ENCODE measurements at places on chromosomes 2 and 18.

- no peak for DNase-seq
Observed at GRCh38 chr2:23657371-23657770, 269.6 kb downstream of the ATAD2B start.

GRCh38 chr2:138572318-138572717 is 70.7 kb downstream of the SPOPL start:
- DNase-seq: no peak

GRCh38 chr2:157839162-157839801 is 36.8 kb downstream of the ACVR1 start:
- no peak for DNase-seq

DNA sequence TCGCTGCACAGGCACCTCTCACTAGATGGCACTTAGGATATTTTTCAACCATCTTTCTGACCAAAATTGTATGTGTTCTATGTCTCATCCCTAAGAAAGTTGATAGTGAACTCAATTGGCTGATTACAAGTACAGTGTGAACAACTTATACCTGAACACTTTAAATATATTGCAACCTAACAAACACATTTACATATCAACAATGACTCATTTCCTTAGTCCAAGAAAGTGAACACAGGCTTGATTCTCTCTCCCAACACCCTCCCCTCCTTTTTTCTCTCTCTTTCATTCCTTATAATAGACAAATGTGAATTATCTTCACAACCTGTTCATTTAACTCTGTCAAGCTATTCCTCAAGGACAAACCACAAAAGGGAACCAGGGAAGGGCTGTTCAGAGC is 192.0 kb downstream of the SLC8A1 start:
- DNase-seq: no peak

DNA sequence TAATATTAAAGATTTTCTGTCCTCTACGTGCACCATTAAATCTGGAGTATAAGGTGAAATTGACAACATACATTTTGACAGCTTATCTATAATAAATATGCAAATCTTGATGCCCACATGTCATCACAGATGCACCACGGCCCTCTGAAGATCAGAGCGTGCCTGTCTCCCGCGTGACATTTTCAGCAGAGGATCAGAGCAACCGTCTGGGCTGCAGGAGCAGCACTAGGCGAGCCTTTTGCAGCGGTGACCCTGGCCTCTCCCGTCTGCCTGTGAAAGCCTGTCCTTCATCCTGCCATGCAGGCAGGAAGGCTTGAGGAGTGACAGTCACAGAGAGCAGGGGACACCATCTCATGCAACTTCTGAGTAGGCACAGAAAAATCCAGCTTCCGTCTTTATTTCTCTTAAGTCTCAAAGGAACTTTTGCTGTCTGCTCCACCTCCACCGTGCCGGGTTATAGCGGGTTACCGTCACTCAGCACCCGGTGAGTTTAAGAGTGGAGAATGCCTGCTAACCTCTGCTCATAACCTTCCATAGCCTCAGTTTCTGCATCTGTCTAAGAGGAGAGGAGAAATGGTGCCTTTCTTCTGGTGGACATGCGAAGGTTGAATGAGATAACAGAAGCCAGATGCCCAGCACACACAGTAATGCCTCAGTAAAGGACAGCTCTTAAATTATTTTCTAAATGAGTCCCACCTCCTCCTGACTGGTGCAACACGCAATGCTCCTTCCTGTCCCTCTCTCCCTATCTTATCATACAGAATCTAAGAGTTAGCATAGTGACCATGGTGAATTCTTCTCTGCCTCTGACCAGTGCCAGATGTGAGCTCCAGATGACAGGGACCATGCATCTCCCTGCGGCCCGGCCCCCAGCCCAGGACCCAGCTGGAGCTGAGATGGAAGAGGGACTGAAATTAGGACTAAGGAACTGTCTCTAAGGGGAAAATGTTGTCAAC is 43.8 kb downstream of the CELF4 start:
- DNase-seq: no peak

GRCh38 chr18:56505971-56506370 is 132.4 kb downstream of the TXNL1 start:
- DNase-seq: no peak

DNA sequence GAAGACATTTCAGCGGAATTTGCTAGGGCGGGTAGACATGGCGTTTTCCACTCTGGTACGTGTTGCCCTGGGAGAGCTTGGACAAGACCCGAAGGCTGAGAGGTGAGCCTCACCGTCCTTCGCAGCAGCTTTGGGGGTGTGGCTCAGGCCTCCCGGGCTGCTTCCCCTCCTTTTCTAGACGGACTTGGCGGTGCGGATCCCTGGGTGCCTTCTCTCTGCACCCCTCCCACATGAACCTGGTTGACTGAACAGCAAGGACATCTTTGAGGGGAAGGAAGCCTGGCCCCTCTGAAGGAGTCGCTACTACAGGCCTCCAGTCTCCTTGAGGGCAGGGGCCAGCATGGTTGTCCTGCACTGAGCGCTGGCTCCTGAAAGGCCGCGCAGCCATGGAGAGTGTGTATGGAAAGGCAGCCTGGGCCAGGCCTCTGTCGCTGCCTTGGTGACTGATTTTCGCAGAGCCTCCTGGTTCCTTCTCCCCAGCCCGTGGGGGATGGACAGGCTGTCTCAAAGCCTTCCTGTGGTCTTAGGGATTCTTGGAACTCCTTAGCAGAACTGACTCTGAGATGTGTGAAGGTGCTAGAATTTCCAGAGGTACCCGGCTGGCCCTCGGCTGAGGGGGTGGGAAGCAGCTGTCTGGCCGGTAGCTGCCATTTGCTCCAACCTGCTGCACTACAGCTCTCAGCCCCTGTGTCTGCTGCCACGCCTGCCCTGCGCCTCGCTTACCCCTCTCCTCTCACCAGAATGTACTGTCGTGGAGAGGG is 9.9 kb downstream of the CNNM4 start:
- no peak for DNase-seq
